ENCODE measurements at places on chromosomes 7 and 10.

- no peak for DNase-seq
These were observed 37.8 kb downstream of the RSU1 start for GRCh38 chr10:16779384-16779915.

DNA sequence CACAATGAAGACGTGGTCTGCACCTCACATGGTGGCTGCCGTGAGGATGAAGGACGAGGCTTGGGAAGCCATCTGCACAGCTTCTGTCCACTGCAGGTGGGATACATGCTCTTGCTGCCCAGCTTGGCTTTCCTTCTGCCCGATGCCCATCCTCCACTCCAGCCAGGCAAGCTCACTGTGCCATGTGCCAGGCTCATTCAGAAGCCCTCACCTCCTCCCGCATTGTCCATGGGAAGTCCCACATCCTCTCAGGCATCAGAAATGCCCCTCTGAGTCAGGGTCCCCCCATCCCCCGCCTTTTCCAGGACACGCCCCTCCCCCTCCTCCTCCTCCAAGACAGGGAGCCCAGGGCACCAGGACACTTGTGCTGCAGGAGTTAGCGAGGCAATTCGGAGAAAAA is 4.6 kb upstream of the NOM1 start:
- DNase-seq, result no peak

GRCh38 chr7:141737118-141737835 is 881 bp upstream of the SSBP1 start:
- no peak for DNase-seq

DNA sequence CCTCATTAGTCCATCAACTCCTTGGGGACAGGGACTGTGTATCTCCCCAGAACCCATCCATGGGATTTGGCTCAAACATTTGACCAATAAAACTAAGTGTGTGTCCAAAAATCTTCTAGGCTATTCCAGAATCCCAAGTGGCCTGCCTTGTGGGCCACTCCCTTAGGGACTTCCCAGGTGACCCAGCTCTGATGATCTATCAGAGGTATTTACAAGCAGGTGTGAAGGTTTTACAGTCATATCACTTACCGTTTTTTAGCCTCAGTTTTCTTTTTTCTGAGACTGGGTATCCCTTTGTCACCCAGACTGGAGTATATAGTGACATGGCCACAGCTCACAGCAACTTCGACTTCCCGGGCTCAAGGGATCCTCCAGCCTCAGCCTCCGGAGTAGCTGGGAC is 64.4 kb downstream of the PIP4K2A start:
- no peak for DNase-seq

DNA sequence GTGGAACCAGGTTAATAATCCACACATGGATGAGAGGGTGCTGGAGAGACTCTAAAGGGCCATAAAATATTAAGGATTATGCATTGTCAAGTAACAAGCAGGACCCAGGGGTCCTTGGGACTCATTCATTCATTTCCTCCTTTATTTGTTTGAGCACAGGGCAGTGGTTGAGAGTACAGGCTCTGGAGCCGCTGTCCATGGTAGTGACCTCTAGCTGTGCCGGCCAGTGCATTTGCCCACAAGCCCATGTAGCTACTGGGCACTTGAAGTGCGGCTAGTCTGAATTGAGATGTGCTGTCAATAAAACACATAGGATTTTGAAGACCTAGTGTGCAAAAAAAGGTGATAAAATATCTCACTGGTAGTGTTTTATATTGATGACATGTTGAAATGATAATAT is 137.6 kb downstream of the C10orf105 start:
- DNase-seq, result peak; percentile 68

GRCh38 chr7:106183952-106184351 is 71.8 kb upstream of the SYPL1 start:
- DNase-seq, result no peak

DNA sequence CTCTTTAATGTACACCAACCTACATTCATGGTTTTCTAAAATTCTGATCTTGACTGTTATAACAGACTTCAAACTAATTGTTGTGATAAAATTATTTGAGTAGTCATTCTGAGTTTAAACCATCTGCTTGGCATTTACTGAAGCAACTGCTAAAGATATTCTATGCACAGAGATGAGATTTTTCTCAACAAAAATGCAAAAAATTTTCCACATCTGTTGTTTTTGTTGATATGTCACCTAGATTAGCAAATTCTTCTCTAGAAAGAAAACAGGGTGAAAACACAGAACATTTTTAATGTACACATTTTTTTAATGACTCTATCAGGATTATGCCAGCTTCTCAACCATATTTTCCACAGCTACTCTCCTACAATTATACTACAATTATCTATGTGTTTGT is 42.7 kb downstream of the ARHGAP12 start:
- no peak for DNase-seq

All from AG20443 (cell line).